ENCODE measurements at places on chromosomes 2 and 18. TPM values are rescaled to one million over a fixed set of nuclear protein-coding genes. Genes with fewer than 3 reads are reported as not detected.

GRCh38 chr2:173472112-173472511, 117.4 kb downstream of the CDCA7 start:
- DNase-seq, result no peak

TSPYL6 gene
- not detected for polyA plus RNA-seq

GRCh38 chr2:7165736-7166135, 248.5 kb downstream of the RNF144A start:
- no peak for DNase-seq

DNA sequence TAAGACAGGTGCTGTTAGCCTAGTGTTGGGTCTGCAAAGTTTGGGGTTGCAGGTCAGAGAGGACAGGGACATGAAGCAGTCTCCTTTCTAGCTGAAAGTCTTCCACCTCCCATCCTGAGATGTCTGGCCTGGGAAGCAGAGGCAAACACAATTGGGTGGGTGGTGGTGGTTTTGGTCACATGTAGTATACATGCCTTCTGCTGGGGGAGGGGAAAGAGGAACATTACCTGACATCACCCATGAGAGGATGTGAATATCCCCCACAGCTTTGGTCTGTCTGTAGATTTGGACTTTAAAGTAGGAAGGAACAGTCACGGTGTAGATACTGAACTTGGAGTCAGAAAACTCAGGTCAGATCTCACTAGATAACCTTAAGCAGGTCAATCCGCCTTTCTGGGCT, 4.6 kb upstream of the DNAJC5G start:
- no peak for DNase-seq

DNA sequence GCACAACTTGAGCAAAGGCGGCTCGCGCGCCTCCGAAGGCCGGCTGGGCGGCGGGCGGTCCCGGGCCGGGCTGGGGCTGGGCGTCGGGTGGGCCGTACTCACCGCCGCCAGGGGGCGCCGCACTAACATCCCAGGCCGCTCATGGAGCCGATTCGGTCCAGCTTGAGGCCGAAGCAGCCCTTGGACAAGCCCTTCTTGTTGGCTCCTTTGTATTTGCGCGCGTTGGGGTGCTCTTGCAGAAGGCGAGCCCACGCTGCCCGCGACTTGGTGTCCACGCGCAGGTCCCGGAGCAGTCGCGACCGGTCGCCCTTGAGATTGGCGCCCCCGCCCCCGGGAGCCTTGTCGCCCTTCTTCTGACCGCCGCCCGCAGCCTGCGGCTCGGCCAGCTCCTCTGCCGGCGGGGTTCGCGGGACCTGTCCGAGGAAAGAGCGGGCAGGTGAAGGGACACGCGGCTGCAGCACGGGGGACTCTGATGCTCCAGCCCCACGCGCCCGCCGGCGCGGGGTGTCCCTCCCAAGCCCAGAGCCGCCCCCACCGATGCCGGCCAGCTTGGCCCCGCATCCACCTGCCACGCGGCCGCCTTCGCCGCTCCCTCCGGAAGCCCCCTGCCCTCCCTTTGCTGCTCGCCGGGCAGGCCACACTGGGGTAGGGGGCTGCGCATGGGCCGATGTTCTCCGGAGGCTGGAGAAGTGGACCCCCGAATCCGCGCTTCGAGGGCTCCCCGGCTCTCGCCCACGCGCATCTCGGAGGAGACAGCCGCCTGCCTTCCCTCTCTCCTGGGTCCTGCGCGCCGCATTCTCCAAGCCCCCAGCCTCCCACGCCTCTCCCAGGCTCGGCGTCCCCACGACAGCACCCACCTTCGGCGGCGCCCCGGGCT, 655 bp downstream of the NPPC start:
- DNase-seq, result peak; percentile 90

DNA sequence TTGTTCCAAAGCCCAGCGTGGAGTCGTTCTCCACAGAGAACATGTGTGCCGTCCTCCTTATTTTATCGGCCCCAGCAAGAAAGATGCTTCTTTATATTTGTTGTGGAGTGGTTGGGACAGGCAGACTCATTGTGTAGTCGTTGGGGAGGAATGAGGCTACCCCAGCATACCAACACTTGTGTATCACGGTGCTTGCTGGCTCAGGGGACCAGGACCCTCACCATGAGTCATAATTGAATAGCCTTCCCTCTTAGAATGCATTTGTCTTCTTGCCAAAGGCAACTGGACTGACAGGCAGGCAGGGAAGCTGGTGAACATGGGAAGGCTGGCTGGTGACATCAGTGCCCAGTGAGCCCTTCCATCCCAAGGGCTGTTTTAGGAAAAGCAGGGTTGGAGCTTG, 4.7 kb downstream of the CAPN10 start:
- no peak for DNase-seq

DNA sequence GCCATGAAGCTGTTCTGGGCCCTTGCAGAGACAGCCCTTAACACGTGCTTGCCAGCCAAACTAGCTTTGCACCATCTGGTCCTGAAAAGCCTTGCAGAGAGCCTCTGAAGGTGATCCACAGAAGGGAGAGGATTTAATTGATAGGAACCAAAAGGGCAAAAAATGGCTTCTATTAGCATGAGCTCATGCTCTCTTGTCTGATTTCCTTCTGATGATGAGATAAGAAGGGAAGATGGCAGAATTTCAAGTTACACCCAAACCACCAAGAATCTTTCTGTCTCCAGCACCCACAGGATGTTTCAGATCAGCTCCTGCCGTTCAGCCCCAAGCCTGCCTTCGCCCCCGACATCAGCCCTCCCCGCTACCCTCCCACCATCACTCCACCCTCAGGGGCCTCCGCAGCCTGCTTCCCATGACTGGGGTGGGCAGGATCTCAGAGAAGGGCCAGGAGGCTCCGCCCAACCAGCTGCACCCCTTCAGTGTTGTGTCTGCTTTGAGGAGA, 23.4 kb upstream of the GLI2 start:
- peak; percentile 50 for DNase-seq

- DNase-seq, result no peak
Observed at GRCh38 chr18:11577271-11578112, 31.9 kb upstream of the SLC35G4 start.

RAB6C gene
- polyA plus RNA-seq, result 0.71 TPM

OSBPL6 gene
- 5.1 TPM for polyA plus RNA-seq

GRCh38 chr2:54430649-54431048, 25.5 kb upstream of the SPTBN1 start:
- no peak for DNase-seq

CTAGE1 gene
- polyA plus RNA-seq, result not detected

GRCh38 chr2:46262248-46262938, 34.8 kb upstream of the EPAS1 start:
- DNase-seq, result no peak

DNA sequence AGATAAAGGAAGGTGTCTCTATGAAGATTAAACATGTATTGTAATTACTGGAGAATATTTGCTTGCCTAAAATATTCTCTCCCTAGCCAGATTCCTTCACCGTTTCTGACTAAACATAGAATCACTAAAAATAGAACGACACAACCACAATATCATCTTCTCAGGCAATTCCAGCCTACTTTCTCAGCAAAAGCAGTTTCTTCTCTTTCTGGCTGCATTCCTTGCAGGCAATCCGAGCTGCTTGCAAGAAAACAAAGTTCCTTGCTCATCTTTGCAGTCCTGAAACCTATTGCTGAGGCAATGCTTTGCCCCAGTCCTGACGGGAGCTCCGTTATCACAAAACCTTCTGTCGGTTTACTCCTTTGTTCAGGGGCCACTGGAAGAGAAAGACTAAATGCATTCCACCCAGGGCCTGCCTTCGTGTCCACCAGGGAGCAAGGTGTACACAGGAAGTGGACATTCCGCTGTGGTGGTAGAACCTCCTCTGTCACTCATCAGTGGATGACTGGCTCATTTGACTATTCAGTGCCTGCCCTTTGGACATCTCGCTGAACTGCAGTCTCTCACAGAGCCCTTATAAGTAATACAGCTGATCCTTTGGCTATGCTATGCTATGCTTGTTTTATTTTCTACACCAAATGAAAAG, 239.2 kb upstream of the DOK6 start:
- peak; percentile 44 for DNase-seq

FSHR gene
- polyA plus RNA-seq, result 0.42 TPM

GRCh38 chr2:27931361-27931950, 40.9 kb downstream of the BABAM2 start:
- no peak for DNase-seq

GRCh38 chr2:23568626-23569190, 183.7 kb downstream of the KLHL29 start:
- DNase-seq, result no peak

- no peak for DNase-seq
Observed at GRCh38 chr2:72716601-72717000, 109.2 kb downstream of the EXOC6B start.

SEPTIN2 gene
- 346 TPM for polyA plus RNA-seq

- no peak for DNase-seq
Observed at GRCh38 chr2:109396202-109397180, 217.3 kb downstream of the SEPTIN10 start.

MYO7B gene
- polyA plus RNA-seq, result 1.3 TPM

GRCh38 chr2:162282765-162283425, 35.6 kb downstream of the IFIH1 start:
- DNase-seq, result no peak

DNA sequence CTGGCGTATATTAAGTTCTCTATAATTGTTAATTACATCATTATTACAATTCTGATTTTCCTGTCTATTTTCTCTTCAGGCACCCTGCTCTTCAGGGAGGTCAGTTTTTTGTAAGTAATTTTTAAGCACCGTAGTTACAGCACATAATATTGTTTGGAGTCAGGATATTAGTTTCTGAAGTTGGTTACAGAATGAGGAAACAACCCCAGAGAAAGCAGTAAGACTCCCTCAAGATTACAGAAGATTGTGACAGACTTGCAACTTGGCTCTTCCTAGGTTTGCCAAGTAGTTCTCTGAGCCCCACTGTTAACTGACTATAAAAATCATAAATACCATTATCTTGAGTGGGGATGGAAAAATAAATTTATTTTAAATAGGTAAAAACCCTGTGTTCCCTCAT, 921 bp downstream of the RPE start:
- no peak for DNase-seq

HRH4 gene
- polyA plus RNA-seq, result not detected

DNA sequence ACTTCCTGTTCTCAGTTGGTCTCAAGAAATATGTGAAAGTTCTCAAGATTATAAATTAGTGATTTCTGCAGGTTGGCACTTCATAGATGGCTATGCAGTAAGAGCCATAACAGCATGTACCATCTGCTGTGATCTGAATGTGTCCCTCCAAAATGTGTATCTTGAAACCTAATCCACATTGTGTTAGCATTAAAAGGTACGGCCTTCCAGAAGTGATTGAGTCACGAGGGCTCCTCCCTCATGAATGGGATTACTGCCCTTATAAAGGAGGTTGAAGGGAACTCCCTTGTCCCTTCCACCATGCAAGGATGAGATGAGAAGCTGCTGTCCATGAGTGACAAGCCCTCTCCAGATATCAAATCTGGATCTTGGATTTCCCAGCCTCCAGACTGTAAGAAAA, 45.0 kb downstream of the METTL4 start:
- no peak for DNase-seq

Measured in muscle of back (tissue), 13 donors.